Gastroesophageal sphincter (tissue), 4 donors: ENCODE measurements at places on chromosomes 2 and 18. TPM values are rescaled to one million over a fixed set of nuclear protein-coding genes. Genes with fewer than 3 reads are reported as not detected.
A peak's percentile ranks its signal among the peaks of the same experiment; 100 is the strongest.

DNA sequence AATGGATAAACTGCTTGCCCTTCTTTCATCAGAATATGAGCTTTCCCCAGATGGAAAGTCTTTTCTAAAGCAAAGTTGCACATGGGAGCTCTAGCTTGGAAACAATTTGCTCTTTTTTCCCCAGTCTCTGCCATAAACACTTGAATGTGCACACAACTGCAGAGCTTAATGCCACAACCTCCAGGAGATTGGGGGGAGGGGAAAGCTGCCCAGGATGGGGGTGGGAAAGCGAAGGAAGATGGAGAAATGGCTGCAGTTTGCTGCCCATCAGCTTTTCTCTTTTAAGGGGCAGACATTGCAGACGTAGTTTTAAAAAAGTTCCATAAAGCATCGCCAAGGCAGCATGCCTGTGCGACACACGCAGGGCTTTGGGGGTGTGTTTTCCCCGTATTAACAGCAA lies 1.5 kb downstream of the ACKR3 start:
- no peak for ATAC-seq
- H3K27me3 ChIP-seq = no peaks in the 10 kb centered on the region
- peak overlapping the region; percentile 89 for H3K27ac ChIP-seq
- peak overlapping the region; percentile 69 for H3K4me3 ChIP-seq
- H3K36me3 ChIP-seq = no peaks in the 10 kb centered on the region

C2orf49 gene
- 16.9 TPM for total RNA-seq

DNA sequence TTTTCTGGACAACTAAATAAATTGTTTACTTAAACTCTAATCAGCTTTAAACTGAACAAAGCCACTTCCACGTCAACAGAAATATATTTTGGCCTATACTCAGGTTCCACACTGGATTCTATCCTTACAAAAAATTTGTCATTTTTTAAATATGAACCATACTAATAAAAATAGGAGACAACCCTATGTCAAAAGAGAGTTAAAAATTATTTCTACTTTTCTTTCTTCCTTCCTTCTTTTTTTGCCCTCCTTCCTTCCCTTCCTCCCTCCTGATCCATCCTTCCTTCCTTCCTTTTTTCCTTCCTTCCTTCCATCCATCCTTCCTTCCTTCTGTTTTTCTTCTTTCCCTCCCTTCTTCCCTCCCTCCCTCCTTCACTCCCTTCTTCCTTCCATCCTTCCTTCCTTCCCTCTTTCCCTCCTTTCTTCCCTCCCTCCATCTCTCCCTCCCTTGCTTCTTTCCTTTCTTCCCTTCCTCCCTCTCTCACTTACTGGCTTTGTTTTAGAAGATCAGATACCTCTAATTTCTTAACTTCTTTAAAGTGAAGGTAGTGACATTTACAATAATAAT lies 1444.9 kb downstream of the DPP10 start:
- no peaks in the 10 kb centered on the region for H3K36me3 ChIP-seq
- no peak for ATAC-seq

DNA sequence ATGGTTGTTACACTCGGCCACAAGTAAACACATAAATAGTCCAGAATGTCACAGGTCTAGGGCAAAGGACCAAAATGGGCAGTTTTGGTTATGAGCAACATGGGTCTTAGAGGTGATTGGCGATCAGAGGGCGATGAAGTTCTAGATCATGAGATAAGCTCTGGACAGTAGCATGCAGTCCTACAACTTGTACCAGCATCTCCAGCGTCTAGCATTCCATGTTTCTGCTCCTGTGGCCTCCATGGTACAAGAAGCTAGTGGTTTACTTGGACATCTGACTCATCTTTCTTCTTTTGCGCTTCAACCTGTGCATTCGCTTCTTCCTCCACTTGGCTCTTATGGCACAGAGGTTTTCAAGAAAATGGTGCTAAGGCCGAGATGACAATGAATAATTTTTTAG lies 8.9 kb upstream of the MMADHC start:
- no peak for ATAC-seq
- H3K36me3 ChIP-seq = no peaks in the 10 kb centered on the region
- H3K4me1 ChIP-seq = no peaks in the 10 kb centered on the region
- no peaks in the 10 kb centered on the region for H3K27me3 ChIP-seq
- no peak overlapping the region for H3K4me3 ChIP-seq
- H3K27ac ChIP-seq = no peak overlapping the region

DNA sequence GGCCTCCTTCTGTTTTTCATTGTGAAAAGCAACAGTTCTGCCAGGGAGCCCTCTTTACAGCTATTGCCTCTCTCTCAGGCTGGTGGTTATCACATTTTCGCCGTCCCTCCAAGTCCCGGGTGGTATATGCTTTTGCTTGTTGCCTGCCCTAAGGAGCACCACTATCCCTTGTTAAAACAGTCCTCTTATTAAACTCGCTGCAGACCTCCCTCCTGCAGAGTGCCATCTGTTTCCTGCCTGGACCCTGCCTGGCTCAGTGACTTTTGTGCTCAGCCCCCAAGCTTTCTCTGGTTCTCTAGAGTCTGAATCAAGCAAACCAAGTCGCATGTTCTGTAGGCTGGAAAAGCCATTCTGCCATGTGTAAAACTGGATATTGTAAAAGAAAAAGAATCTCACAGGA lies 72.1 kb upstream of the FHL2 start:
- H3K4me1 ChIP-seq = no peaks in the 10 kb centered on the region
- H3K27me3 ChIP-seq = no peaks in the 10 kb centered on the region
- no peak overlapping the region for H3K27ac ChIP-seq

- H3K27me3 ChIP-seq = peaks cover 92% of the 10 kb centered on the region
- ATAC-seq = no peak
- peak overlapping the region; percentile 60 for H3K4me3 ChIP-seq
- peaks cover 19% of the 10 kb centered on the region for H3K4me1 ChIP-seq
These were observed 990 bp upstream of the GDF7 start for GRCh38 chr2:20666005-20666303.

DNA sequence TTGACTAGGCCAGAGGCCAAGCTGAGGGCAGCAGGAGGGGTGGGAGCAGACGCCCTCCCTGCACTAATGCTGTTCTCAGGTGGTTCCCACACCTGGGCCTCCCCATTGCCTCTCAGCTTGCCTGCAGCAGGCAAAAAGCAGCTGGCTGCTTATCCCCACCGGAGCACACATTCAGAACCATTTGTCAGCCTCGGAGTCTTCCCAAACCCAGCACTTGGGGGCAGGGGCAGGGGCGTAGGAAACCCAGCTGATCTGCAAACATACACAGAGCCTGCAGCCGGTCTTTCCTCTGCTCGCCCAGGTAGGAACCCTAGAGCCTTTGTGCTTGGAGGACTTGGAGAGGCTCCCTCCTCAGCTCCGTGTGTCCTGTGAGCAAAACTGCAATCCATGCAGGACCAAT lies 249.8 kb downstream of the CYP26B1 start:
- H3K4me3 ChIP-seq = no peak overlapping the region
- no peaks in the 10 kb centered on the region for H3K4me1 ChIP-seq
- no peak overlapping the region for H3K27ac ChIP-seq
- H3K36me3 ChIP-seq = no peaks in the 10 kb centered on the region

MOCOS gene
- 1.3 TPM for total RNA-seq

GRCh38 chr18:29712785-29713184 lies 1329.8 kb downstream of the DSC3 start:
- H3K36me3 ChIP-seq = no peaks in the 10 kb centered on the region
- no peak overlapping the region for H3K4me3 ChIP-seq
- H3K27ac ChIP-seq = no peak overlapping the region
- H3K27me3 ChIP-seq = no peaks in the 10 kb centered on the region
- peak; percentile 53 for ATAC-seq

GRCh38 chr2:44941551-44942234 lies at the start of gene SIX3:
Gene SIX3, plus strand, starts transcription at chr2:44941702. Its CDS starts 403 bp downstream, at chr2:44942105.
- no peak within 1 kb of the TSS for H3K27ac ChIP-seq
- H3K4me1 ChIP-seq = peaks cover 79% of the 10 kb centered on the region
- ATAC-seq = no peak

- H3K4me1 ChIP-seq = peaks cover 16% of the 10 kb centered on the region
- H3K36me3 ChIP-seq = no peaks in the 10 kb centered on the region
- H3K27ac ChIP-seq = no peak overlapping the region
- no peaks in the 10 kb centered on the region for H3K27me3 ChIP-seq
These were observed 466.6 kb upstream of the ETAA1 start for GRCh38 chr2:66930339-66931220.

- no peaks in the 10 kb centered on the region for H3K4me1 ChIP-seq
- H3K27me3 ChIP-seq = no peaks in the 10 kb centered on the region
- no peak for ATAC-seq
- H3K36me3 ChIP-seq = no peaks in the 10 kb centered on the region
These were observed 70.9 kb downstream of the PIEZO2 start for GRCh38 chr18:11078491-11078890.

- peak overlapping the region; percentile 50 for H3K27ac ChIP-seq
- no peaks in the 10 kb centered on the region for H3K36me3 ChIP-seq
- no peak overlapping the region for H3K4me3 ChIP-seq
- H3K4me1 ChIP-seq = peaks cover 74% of the 10 kb centered on the region
- no peaks in the 10 kb centered on the region for H3K27me3 ChIP-seq
These were observed 186.8 kb downstream of the TMEM247 start for GRCh38 chr2:46666044-46666679.

DNA sequence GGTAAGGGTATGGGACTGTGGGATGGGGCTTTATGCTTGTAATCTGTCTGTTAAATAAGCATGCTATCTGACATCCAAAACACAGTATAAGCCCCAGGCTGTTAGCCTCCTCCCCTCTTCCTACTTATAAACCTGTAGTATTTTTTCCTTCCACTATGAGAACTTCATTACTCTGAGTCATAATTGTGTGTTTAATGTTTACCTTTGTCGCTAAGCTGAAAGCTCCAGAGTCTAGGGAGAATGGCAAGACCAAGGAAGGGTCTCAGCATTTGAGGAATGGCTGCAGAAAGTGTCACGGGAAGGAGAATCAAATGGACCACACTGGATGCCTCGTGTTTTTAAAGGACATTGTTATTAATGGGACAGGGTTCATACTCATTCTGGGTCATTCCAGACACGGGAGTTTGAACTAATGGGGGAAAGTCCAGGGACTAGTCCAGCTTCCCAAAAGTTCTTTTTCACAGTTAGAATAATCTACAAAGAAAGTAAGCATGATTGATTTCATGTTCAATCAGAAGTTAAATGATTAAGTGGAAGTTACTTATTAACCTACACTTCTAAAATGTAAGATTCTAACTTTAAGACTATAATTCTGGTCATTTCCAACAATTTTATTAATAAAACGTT lies 292.2 kb downstream of the AFF3 start:
- H3K27ac ChIP-seq = no peak overlapping the region
- ATAC-seq = no peak
- H3K36me3 ChIP-seq = no peaks in the 10 kb centered on the region
- no peaks in the 10 kb centered on the region for H3K27me3 ChIP-seq

- H3K27me3 ChIP-seq = peaks cover 17% of the 10 kb centered on the region
- H3K4me3 ChIP-seq = no peak overlapping the region
- ATAC-seq = no peak
- H3K27ac ChIP-seq = no peak overlapping the region
- H3K4me1 ChIP-seq = no peaks in the 10 kb centered on the region
- H3K36me3 ChIP-seq = no peaks in the 10 kb centered on the region
These were observed 71.0 kb downstream of the GALNT14 start for GRCh38 chr2:31067259-31067658.

DNA sequence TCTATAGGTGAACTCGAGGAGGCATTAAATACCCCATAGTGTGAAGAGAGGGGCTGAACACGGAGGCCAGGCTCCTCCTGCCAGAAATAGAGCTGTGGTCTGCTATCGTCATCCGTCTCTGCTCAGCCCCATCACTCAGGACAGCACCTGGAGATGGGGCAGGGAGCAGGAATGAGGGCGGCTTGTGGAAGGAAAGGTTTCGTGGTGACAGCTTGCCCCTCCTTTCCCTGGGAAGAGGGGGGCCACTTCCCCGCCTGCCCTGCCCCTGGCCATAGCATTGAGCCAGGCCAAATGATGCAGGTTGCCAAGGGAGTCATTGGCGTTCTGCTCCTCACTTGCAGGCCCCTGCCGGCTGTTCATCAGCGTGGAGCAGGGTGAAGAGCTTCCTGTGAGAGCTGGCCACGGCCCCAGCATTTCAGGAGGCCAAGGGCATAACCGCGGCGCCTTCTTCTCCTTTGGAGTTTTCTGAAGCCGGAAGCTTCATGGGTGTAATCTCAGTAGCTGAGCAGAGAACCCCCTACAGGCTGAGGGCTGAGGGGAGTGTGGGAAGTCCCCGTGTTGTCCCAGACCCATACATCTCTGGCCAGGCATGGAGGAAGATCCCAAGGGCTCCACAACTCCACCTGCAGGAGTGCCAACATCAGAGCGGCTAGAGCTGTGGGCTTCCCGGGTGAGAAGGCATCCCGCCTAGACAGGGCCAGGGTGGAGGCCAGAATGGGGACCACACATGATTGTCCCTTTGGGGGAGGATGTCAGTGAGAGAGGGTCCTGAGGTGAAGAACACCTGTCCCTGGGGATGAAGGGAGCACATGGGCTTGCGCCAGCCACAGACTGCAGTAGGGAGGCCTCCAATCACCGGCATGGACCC lies 112.5 kb upstream of the GLI2 start:
- H3K36me3 ChIP-seq = no peaks in the 10 kb centered on the region
- H3K4me1 ChIP-seq = no peaks in the 10 kb centered on the region
- no peak overlapping the region for H3K27ac ChIP-seq
- no peaks in the 10 kb centered on the region for H3K27me3 ChIP-seq
- peak; percentile 16 for ATAC-seq
- H3K4me3 ChIP-seq = no peak overlapping the region

DNA sequence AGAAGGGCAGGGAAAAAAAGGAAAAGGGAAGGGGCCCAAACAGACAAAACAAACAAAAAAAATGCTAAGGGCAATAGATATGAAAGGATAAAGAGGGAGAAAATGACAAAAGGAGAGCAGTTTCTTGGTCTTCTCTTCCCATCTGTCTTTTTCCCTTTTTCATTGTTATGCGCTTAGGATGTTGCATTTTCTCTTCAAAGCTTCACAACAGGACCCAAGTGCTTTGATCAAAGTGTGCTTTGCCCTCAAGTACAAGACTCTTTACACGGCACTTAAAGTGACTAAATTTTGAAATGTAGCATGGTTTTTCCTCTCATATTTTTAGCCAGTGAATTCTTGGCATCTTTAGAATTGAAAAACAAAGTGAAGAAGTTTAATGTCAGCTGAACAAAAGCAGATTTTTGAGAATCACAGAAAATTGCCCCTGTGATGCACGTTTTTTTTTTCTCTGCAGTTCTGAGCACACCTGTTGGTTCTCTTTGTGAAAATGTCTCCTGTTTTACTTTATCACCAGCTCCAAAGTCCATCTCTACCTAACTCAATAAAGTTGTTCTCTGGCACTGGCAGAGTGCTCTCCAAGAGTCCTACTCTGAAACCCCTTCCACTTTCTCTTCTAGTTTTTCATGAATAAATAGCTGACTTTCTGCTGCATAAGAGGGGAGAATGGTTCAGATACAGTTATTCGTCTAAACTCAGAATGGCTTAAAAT lies 126.6 kb downstream of the KCNH7 start:
- H3K4me3 ChIP-seq = no peak overlapping the region
- H3K27ac ChIP-seq = no peak overlapping the region
- H3K36me3 ChIP-seq = no peaks in the 10 kb centered on the region
- no peaks in the 10 kb centered on the region for H3K27me3 ChIP-seq
- H3K4me1 ChIP-seq = no peaks in the 10 kb centered on the region
